NCI-H1436 (cell line): ENCODE measurements at places on chromosomes 1 and 21.

GRCh38 chr1:162910161-162910560, 49.2 kb upstream of the CCDC190 start:
- DNase-seq: no peak

DNA sequence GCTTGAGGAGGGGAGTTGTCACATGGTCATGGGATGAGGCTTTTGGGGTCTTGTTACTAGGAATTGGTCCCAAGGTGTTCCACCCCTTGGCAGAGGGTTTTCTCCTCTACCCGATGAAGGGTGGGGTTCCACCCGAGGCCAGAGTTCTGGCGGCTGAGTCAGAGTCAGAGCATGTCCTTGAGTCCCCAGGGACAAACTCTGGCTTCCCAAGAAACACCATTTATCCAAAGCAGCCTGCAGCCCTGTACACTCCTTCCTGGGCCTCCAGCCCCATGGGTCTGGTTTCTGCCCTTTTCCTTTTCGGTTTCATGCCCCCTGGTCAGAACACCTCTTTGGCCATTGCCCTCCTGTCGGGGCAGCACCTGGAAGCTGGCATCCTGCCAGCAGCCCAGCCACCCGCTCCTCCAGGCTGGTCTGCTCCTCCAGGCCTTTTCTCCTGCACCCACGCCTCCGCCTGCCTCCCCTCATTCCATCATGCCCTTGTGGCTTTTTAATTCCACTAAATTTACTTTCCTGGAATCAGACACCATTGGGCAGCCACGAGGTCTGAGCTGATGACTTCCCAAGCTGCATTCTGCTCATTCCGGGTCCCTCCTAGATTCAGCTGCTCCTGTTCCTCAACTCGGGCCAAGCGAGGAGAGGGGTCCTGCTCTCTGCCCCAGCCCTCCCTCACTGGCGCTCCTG, 301.7 kb upstream of the VAMP3 start:
- DNase-seq: peak; percentile 35

DNA sequence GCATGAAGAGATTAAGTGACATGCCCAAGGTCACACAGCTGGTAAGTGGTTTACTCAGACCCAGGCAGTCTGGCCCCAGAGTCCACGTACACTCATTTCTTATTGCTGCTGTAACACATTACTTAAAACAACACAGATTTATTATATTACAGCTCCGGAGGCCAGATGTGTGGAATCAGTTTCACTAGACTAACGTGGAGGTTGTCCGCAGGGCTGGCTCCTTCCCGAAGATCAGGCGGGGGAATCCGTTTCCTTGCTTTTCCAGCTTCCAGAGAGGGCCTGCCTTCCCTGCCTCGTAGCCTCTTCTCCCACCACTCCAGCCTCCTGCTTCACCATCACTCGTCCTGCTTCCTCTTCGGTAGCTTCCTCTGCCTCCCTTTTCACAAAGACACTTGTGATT, 81.2 kb downstream of the KCNN3 start:
- no peak for DNase-seq

DNA sequence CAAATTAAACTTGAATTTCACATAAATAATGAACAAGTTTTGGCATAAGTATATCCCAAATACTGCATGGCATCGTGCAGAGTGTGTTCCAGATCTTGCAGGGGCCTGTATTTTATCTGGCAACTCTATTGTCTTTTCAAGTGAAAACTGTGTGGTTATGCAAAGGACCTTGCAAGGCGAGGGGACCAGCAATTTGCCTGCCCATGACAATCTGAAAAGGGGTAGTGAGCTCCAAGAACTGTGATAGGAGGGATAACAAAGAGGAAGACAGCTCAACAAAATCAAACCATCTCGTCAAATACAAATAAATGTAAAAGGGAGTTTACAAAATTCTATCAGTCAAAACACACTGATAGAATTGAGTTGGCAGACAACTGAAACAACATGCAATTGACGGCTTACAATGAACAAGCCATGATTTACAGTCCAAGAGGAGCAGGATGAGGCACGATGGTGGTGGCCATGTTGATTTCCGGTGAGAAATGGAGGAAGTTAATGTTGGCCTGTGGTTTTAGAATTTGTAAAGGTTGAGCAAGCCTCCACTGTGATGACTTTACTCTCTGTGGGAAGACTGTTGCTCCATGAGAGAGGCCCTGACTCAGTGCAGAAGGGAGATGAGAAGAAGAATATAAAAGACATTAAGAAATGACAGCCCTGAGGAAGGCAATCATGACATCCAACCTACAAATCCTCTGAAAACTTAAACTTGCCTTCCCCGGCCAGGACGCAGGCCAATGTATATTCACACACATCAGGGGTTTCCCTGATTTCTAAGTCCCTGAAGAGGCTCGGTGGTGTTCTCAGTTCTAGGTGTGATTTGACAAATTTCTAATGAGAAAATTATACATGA, 132.2 kb downstream of the ADSS2 start:
- DNase-seq: no peak

DNA sequence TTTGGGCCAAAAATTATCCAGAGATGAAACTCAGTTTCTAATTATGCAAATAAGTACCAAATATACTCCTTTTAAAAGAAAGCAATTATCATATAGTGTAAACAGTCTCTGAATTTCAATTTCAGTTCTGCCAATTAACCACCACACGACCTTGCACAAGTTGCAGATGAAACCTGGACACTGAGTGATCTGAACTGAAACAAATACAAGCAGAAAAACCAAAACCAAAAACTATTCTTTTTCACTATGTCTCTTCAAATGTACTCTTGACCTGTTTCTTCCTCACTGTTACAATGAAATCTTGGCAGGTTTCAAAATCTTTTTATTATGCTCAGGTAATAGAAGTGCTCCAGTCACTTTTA, 79.2 kb downstream of the TYW3 start:
- DNase-seq: no peak

DNA sequence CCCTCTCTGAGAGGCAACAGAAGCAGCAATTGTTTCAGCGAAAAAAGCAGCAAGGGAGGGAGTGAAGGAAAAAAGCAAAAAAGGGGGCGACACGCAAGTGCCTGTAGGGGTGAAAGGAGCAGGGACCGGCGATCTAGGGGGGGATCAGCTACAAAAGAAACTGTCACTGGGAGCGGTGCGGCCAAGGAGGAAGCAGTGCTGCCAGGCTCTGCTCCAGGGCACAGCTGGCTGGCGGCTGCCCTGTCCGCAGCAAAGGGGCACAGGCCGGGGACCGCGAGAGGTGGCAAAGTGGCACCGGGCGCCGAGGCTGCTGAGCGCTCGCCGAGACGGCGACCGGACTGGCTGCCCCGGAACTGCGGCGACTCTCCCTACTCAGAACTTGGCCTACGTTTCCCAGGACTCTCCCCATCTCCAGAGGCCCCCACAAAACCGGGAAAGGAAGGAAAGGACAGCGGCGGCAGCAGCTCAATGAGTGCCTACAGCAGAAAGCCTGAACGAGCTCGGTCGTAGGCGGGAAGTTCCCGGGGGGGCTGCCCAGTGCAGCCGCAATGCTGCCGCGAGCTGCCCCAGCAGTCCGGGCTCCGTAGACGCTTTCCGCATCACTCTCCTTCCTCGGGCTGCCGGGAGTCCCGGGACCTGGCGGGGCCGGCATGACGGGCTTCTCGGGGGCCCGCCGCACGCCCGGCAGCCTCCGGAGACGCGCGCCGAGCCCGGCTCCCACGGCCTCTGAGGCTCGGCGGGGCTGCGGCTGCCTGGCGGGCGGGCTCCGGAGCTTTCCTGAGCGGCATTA, 1.0 kb upstream of the CDKN2C start:
- no peak for DNase-seq

DNA sequence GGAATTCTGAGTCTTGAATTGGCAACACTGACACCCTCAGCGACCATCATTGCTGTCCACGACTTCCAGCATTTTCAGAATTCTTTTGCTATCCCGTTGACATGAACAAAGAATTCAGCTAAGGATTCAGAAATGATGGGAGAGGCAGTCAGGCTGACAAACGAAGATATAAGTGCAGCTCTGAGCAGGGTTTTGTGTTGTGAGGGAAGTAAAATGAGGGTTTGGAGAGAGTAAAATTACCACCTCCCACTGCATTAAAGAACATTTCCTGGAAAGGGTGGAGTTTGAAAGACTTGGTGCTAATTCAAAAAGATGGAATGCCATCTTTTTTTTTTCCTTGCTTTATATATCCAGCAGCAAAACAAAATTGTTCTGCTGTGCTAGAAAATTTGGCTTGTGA, 4.9 kb upstream of the ELK4 start:
- DNase-seq: no peak

- DNase-seq: no peak
Measured at GRCh38 chr1:210882414-210883221, 251.3 kb downstream of the KCNH1 start.
